ENCODE measurements at places on chromosomes 1 and 21.
A peak's percentile ranks its signal among the peaks of the same experiment; 100 is the strongest.

DNA sequence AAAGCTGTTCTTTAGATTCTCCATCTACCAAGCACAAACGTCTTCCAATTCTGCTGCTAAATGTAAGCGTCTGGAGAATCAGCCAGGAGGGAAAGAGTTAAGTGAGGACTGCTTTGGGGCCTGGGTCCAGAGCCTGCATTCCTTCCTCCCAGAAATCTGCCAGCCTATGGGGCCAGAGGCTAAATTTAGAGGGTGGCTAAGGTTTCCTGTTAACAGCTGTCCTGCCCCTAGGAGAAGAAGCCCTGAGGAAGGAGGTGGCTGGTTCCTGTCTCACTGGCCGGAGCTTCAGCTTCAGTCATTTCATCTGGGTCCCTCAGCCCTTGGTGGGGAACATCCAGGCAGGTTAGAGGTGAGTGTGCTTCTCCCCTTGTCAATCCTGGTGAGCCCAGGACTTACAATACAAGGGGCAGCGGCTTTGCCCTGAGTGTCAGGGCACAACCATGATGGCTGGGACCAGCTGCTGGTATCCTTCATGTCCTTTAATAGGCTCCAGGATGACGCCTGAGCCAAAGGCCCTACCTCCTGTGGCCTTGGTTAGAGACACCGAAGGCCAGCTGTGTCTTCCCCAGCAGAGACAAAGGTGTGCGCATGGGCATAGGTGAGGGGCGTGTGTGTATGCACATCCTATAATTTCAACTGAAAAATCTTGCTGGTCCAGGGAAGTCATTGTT, at the start of gene STYXL2:
Gene STYXL2 (plus strand): TSS at position 230 of the 671 bp plus-strand sequence. CDS start 775 bp downstream, outside the sequence.
- DNase-seq, result no peak

DNA sequence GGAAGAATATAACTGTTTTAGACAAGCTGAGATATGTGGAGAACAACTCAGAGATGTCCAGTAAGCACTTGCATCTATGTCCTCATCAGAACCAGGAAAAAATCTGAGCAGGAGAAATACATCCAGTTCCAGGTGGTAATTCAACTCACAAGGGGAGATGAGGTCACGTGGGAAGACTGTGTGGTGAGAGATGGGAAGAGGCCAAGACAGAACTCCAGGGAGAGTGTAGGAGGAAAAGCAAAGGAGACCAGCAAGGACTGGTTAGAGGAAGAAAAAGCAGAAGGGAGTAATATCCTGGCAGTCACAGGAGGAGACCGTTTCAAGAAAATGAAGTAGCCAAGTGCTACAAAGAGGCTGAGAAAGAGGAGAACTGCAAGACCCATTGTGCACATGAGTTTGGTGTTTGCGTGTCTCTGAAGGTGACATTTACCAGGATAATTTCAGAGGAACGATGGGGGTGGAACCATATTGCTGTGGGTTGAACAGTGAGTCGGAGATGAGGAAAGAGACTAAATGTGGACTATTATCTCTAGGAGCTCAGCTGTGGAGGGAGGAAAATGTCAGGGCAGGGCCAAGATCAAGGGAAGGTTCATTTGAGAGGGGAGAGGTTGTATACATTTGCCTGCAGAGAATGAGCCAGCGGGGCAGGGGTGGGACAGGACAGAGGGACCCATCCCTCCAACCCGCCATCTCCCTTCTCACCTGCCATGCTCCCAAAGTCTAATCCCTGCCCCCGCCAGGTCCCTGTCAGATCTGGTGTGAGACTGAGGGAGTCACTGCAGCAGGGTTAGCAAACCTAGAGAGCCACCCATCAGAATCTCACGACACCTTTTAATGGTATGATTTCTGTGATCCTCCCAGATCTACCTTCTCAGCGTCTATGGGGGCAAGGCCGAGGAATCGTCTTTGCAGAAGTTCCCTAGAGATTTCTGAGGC, 24.9 kb downstream of the SUSD4 start:
- no peak for DNase-seq

- peak; percentile 100 for DNase-seq
Observed at GRCh38 chr1:201275253-201275666, 8.0 kb upstream of the PKP1 start.

DNA sequence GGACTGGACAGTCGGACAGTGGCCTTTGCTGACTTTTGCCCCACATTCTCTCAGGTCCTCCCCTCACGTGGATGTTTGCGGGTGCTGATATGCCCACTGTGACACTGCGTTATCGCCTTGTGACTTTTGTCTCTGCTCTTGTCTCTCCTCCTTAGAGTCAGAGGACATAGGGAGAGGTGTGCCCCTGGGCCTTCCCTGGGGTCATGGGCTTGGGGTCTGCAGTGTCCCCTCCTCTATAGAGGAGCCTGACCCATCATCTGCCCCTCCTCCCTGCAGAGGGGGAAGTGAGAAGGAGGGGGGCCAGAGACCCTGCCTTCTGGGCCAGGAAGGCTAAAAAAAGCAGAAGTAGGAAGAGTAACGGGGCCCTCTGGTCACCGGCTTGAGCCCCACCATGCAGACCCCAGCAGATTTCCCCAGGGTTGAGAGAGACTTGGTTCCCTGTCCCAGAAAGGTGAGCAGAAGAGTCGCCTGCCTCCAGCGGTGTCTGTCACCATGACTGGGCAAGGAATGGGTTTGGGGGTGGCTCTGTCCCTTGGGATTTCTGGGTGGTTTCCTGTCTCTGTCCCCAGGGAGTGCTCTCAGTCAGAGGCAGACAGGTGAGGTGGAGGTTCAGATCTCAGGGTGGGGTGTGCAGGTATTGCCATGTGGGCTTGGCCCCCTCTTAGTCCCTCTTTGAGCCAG, 13.3 kb downstream of the RPS6KA1 start:
- no peak for DNase-seq

- DNase-seq, result no peak
Observed at GRCh38 chr1:32709075-32709474, 6.5 kb upstream of the SYNC start.

Data from mammary epithelial cell (primary cell).